ENCODE measurements at places on chromosomes 7 and 10. TPM values are rescaled to one million over a fixed set of nuclear protein-coding genes. Genes with fewer than 3 reads are reported as not detected.

The NME8 gene
- total RNA-seq: not detected

The PCLO gene
- under 0.01 TPM for total RNA-seq

The AGAP4 gene
- total RNA-seq: 4.3 TPM

The PRSS37 gene
- not detected for total RNA-seq

The ATOH7 gene
- total RNA-seq: not detected

The GIMAP5 gene
- total RNA-seq: not detected

The NEUROG3 gene
- total RNA-seq: not detected

The GNGT1 gene
- total RNA-seq: not detected

The AOAH gene
- not detected for total RNA-seq

The EPHA1 gene
- total RNA-seq: 0.09 TPM

The LIPM gene
- total RNA-seq: not detected

The NOM1 gene
- 10.6 TPM for total RNA-seq

The PIK3CG gene
- not detected for total RNA-seq

The ANKRD26 gene
- total RNA-seq: 8.7 TPM

The ASZ1 gene
- total RNA-seq: not detected

The CCDC3 gene
- 0.16 TPM for total RNA-seq

The CDC14C gene
- total RNA-seq: 0.09 TPM

The GRID2IP gene
- total RNA-seq: under 0.01 TPM

The DNAJC12 gene
- total RNA-seq: 2.3 TPM

The ZNF503 gene
- 16.4 TPM for total RNA-seq

The SEMA3C gene
- total RNA-seq: 126 TPM

Data from bronchial smooth muscle cell (primary cell).